ENCODE measurements at places on chromosomes 13 and 19.

GRCh38 chr19:45103508-45104319 is 10.7 kb downstream of the PPP1R37 start:
- H3K27ac ChIP-seq = peak overlapping the region; percentile 77
- H3K4me1 ChIP-seq = peaks cover 65% of the 10 kb centered on the region
- no peaks in the 10 kb centered on the region for H3K27me3 ChIP-seq

- H3K27me3 ChIP-seq = no peaks in the 10 kb centered on the region
- H3K27ac ChIP-seq = no peak overlapping the region
- H3K4me1 ChIP-seq = no peaks in the 10 kb centered on the region
- DNase-seq = no peak
- H3K36me3 ChIP-seq = no peaks in the 10 kb centered on the region
- no peak overlapping the region for H3K4me3 ChIP-seq
Observed at GRCh38 chr13:42804244-42804874, 23.0 kb downstream of the FAM216B start.

DNA sequence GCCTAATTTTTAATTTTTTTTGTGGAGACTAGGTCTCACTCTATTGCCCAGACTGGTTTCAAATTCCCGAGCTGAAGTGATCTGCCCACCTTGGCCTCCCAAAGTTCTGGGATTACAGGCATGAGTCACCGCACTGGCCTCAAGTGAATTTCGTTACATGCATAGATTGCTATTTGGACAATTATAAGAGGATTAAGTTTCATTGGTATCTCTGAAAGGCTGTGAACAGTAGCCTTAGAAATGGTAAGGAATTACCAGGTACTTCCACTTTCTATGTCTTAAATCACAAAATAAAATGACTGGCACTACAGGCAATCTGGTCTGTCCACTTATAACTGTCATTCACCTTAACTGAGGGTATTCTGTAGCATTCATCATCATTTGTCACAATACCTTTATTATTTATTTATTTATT is 2.9 kb upstream of the CCDC9 start:
- H3K27me3 ChIP-seq = peaks cover 1% of the 10 kb centered on the region
- peaks cover 19% of the 10 kb centered on the region for H3K4me1 ChIP-seq
- DNase-seq = no peak
- H3K27ac ChIP-seq = no peak overlapping the region

- H3K4me3 ChIP-seq = no peak overlapping the region
- H3K27me3 ChIP-seq = no peaks in the 10 kb centered on the region
- H3K27ac ChIP-seq = no peak overlapping the region
- H3K36me3 ChIP-seq = no peaks in the 10 kb centered on the region
- H3K4me1 ChIP-seq = no peaks in the 10 kb centered on the region
Observed at GRCh38 chr13:45796426-45797235, 54.9 kb downstream of the SIAH3 start.

DNA sequence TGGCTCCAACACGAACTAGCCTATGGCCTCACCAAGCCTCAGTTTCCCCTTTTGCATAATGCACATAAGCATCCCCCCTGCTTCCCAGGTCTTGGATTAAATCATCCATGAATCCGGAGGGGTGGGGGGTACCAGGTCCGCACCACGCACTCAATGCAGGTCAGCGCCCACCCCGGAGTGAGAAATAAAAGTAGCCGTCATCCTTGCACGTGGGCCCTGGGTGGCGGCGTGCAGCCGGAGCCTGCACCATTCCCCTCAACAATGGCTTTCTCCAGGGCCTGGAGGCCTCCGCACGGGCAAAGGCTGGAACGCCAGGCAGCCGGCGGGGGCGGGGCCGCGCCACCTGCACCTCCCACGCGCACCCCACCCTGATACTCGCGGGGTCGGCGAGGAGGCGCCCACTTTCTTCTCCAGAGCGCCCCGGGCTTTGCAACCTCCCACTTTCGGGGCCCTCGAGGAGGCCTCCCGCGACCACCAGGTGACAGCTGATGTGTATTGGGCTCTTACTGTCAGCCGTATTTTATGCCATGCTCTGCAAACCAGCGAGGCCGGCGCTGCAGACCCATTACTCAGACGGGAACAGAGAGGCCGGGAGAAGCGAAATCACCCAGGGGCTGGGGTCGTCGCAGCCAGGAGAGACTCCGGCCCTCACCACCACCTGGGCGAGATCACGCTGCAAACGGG is 767 bp upstream of the GADD45B start:
- peaks cover 28% of the 10 kb centered on the region for H3K36me3 ChIP-seq
- H3K27ac ChIP-seq = peak overlapping the region; percentile 88
- H3K4me3 ChIP-seq = peak overlapping the region; percentile 99
- H3K27me3 ChIP-seq = no peaks in the 10 kb centered on the region
- H3K4me1 ChIP-seq = peaks cover 32% of the 10 kb centered on the region
- DNase-seq = peak; percentile 72

- H3K4me3 ChIP-seq = no peak overlapping the region
- no peaks in the 10 kb centered on the region for H3K36me3 ChIP-seq
- no peaks in the 10 kb centered on the region for H3K4me1 ChIP-seq
- no peak overlapping the region for H3K27ac ChIP-seq
- H3K27me3 ChIP-seq = peaks cover 3% of the 10 kb centered on the region
- no peak for DNase-seq
Observed at GRCh38 chr13:53020764-53021335, 7.8 kb upstream of the OLFM4 start.

GRCh38 chr13:110713981-110714796 is 689 bp downstream of the ING1 start:
- H3K27me3 ChIP-seq = no peaks in the 10 kb centered on the region
- H3K36me3 ChIP-seq = peaks cover 17% of the 10 kb centered on the region
- H3K27ac ChIP-seq = peak overlapping the region; percentile 97
- peak overlapping the region; percentile 96 for H3K4me3 ChIP-seq
- peak; percentile 62 for DNase-seq
- H3K4me1 ChIP-seq = peaks cover 34% of the 10 kb centered on the region

DNA sequence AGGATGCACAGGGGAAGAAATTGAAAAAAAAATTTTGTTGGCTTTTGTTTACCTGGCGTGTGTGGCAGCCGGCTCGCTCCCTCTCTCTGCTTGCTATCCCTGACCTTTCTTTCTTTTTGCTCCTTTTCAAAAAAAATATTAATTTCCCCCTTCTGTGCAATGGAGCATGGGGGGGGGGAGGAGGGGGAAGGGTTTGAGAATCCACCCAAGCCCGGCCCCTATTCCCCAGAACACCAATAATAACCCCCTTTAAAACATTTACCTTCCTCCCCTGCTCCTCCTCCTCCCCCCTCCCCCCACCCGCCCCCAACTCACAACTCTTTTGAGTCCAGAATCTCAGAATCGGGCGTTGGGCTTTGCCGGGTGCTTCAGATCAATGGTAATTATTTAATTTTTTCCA is 28.4 kb downstream of the NFIX start:
- DNase-seq = no peak
- no peak overlapping the region for H3K27ac ChIP-seq
- H3K27me3 ChIP-seq = peaks cover 27% of the 10 kb centered on the region
- H3K4me1 ChIP-seq = peaks cover 30% of the 10 kb centered on the region
- H3K4me3 ChIP-seq = peak overlapping the region; percentile 80
- H3K36me3 ChIP-seq = no peaks in the 10 kb centered on the region

- no peak overlapping the region for H3K27ac ChIP-seq
- H3K27me3 ChIP-seq = no peaks in the 10 kb centered on the region
- H3K4me3 ChIP-seq = no peak overlapping the region
- H3K4me1 ChIP-seq = peaks cover 45% of the 10 kb centered on the region
- peak; percentile 44 for DNase-seq
Observed at GRCh38 chr19:38006361-38007045, 99.5 kb downstream of the SIPA1L3 start.

DNA sequence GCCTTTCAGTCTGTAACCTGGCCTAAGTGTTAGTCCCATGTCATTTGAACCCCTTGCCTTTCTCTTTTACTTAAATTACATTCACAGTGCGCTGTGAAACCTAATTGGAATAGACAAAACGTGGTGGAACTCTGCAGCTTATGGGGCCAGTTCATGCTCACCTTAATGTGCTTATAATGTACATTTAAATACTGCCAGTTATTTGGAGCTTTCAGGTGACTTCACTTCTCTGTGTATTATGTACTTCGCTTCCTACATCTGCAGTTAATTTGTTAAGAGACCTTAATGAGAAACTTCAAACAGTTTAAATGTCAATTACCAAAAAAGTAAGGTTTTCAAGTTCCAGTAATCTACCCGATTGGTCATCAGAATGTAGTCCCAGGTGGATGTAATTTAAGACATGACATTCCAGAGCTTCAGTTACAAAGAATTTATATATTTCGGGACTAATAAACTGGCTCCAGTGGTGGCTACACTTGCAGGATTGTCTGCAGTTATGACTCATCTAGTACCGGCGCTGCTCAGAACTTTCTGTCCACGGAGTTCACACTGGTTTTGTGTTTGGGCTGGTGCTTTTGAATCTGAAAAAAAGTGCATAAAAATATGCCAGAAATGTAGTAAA is 125.3 kb downstream of the TM9SF2 start:
- no peaks in the 10 kb centered on the region for H3K27me3 ChIP-seq
- H3K27ac ChIP-seq = no peak overlapping the region
- no peaks in the 10 kb centered on the region for H3K36me3 ChIP-seq
- H3K4me3 ChIP-seq = no peak overlapping the region

DNA sequence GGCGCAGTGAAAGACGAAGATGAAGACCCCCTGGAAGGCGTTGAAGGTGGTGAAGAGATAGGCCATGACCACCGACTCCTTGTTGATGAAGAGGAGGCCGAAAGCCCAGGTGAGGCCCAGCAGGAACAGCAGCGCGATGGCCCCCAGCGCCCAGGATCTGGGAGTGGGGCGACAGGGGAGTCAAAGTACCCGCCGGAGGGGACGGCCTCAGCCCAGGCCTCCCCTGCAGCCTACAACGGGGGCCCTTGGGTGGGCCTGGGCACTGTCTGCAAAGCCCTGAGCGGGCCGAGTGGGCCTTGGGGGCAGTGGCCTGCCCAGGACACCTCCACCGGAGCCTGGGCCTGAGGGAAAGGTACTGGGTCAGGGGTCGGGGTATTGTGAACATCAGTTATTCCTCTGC is 19.0 kb upstream of the ASF1B start:
- H3K36me3 ChIP-seq = peaks cover 6% of the 10 kb centered on the region
- no peaks in the 10 kb centered on the region for H3K4me1 ChIP-seq
- no peaks in the 10 kb centered on the region for H3K27me3 ChIP-seq
- no peak for DNase-seq

DNA sequence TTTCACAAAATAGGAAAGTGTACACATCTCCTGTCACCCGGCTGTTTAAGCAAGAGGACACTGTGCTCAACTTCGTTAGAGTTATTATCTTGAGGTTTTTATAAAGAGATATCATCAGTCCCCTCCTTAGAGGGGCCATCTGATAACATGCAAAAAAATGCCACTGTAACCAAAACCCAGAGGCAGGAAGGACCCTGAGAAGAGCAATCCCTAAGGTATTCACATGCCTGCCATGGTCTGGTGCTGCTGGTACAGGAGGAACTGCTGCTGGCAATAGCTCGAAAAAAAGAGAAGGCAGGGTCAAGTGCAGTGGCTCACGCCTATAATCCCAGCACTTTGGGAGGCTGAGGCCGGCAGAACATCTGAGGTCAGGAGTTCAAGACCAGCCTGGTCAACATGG is 12.8 kb upstream of the CEACAM3 start:
- no peaks in the 10 kb centered on the region for H3K36me3 ChIP-seq
- no peak for DNase-seq
- no peak overlapping the region for H3K4me3 ChIP-seq

DNA sequence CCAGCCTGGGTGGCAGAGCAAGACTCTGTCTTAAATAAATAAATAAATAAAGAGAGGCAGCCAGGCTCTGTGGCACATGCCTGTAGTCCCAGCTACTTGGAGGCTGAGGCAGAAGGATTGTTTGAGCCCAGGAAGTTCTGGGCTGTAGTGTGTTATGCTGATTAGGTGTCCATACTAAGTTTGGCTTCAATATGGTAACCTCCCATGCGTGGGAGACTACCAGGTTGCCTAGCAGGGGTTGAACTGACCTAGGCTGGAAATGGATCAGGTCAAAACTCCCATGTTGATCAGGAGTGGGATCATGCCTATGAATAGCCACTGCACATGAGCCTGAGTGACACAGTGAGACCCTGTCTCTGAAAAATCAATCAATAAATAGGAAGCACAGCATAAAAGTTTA is 4.0 kb upstream of the SNRNP70 start:
- peaks cover 13% of the 10 kb centered on the region for H3K4me1 ChIP-seq
- peaks cover 8% of the 10 kb centered on the region for H3K27me3 ChIP-seq
- no peak overlapping the region for H3K4me3 ChIP-seq

GRCh38 chr19:5536337-5536894 is 31.3 kb downstream of the TINCR start:
- no peak for DNase-seq
- no peak overlapping the region for H3K4me3 ChIP-seq
- H3K4me1 ChIP-seq = no peaks in the 10 kb centered on the region
- H3K36me3 ChIP-seq = peaks cover 4% of the 10 kb centered on the region
- H3K27ac ChIP-seq = no peak overlapping the region

- H3K36me3 ChIP-seq = peaks cover 24% of the 10 kb centered on the region
- peak; percentile 75 for DNase-seq
- H3K27me3 ChIP-seq = peaks cover 14% of the 10 kb centered on the region
- H3K4me1 ChIP-seq = peaks cover 14% of the 10 kb centered on the region
- peak within 1 kb of the TSS; percentile 46 for H3K27ac ChIP-seq
Observed at GRCh38 chr19:44401139-44402115, at the start of gene ZNF285. Gene ZNF285 (minus strand): TSS chr19:44401608. CDS start chr19:44397213, 4,395 bp downstream.

- H3K36me3 ChIP-seq = no peaks in the 10 kb centered on the region
- peaks cover 10% of the 10 kb centered on the region for H3K4me1 ChIP-seq
Observed at GRCh38 chr13:28094306-28094705, 6.1 kb downstream of the FLT3 start.

DNA sequence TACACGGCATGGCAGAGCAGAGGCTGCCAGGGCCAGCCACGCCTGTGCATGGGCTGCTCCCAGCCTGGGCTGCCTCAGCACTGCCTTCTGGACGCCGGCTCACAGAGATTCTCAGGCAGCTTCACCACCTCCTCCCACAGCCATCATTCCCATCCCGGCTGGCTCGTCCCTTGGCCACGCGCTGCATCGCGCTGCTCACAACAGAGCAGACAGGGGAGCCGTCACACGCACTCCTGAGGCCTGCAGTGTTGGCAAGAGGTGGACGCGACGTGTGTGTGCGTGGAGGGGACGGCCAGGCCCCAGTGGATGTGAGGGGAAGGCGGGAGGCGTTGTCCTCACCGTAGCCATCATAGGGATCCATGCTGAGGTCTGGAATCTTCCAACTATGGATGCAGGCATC is 7.6 kb upstream of the PRKD2 start:
- no peak overlapping the region for H3K4me3 ChIP-seq
- DNase-seq = no peak
- H3K27me3 ChIP-seq = no peaks in the 10 kb centered on the region
- peaks cover 70% of the 10 kb centered on the region for H3K36me3 ChIP-seq
- peaks cover 57% of the 10 kb centered on the region for H3K4me1 ChIP-seq
- H3K27ac ChIP-seq = no peak overlapping the region

- H3K36me3 ChIP-seq = no peaks in the 10 kb centered on the region
- H3K4me3 ChIP-seq = no peak overlapping the region
- no peak for DNase-seq
- H3K4me1 ChIP-seq = no peaks in the 10 kb centered on the region
- no peak overlapping the region for H3K27ac ChIP-seq
Observed at GRCh38 chr13:76846363-76846762, 39.8 kb downstream of the KCTD12 start.

- no peaks in the 10 kb centered on the region for H3K4me1 ChIP-seq
- no peaks in the 10 kb centered on the region for H3K27me3 ChIP-seq
- H3K4me3 ChIP-seq = no peak overlapping the region
Observed at GRCh38 chr13:90605664-90606063, 741.8 kb upstream of the MIR17HG start.

GRCh38 chr13:33362986-33363727 is 77.6 kb upstream of the STARD13 start:
- H3K4me3 ChIP-seq = no peak overlapping the region
- H3K27ac ChIP-seq = no peak overlapping the region
- H3K4me1 ChIP-seq = peaks cover 22% of the 10 kb centered on the region
- DNase-seq = no peak
- H3K27me3 ChIP-seq = no peaks in the 10 kb centered on the region
- no peaks in the 10 kb centered on the region for H3K36me3 ChIP-seq

All from activated B cell treated with CpG ODN at 0.5 μM for 24 hours (primary cell).